Left ventricle myocardium inferior (tissue), 1 donor: ENCODE measurements at places on chromosomes 7 and 10. TPM values are rescaled to one million over a fixed set of nuclear protein-coding genes. Genes with fewer than 3 reads are reported as not detected.

- DNase-seq: no peak
These were observed 319.2 kb downstream of the PARD3 start for GRCh38 chr10:34495938-34496337.

DNA sequence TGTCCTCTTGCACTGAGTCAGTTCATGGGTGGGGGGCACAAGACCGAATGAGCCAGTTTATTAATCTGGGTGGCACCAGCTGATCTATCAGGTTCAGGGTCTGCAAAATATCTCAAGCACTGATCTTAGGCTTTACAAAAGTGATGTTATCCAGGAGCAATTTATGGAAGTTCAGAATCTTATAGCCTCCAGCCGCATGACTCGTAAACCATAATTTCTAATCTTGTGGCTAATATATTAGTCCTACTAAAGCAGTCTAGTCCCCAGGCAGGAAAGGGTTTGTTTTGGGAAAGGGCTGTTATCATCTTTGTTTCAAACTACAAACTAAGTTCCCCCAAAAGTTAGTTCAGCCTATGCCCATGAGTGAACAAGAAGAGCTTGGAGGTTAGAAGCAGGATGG is 33.9 kb downstream of the AKR1C8 start:
- no peak for DNase-seq

- no peak for DNase-seq
These were observed 78.5 kb downstream of the OAT start for GRCh38 chr10:124340033-124340760.

FAM180A gene
- 19.7 TPM for total RNA-seq

AKR1B1 gene
- total RNA-seq: 280 TPM

- no peak for DNase-seq
These were observed 486.4 kb upstream of the FOXK1 start for GRCh38 chr7:4195660-4196059.

GRCh38 chr10:118455181-118455695 is 113.1 kb upstream of the FAM204A start:
- no peak for DNase-seq

CYP3A4 gene
- total RNA-seq: not detected

GRCh38 chr7:7799138-7799537 is 80.7 kb upstream of the RPA3 start:
- no peak for DNase-seq
